ENCODE measurements at places on chromosomes 2 and 18. TPM values are rescaled to one million over a fixed set of nuclear protein-coding genes. Genes with fewer than 3 reads are reported as not detected.

Gene LINC00305
- not detected for total RNA-seq

Gene FMNL2
- total RNA-seq: 35.4 TPM

Gene CD28
- not detected for total RNA-seq

Gene PPM1G
- 77.2 TPM for total RNA-seq

Gene STPG4
- 0.12 TPM for total RNA-seq

Gene LRRTM1
- total RNA-seq: 0.44 TPM

Gene LOXL3
- total RNA-seq: 28.0 TPM

Gene DSC1
- total RNA-seq: not detected

Gene ING5
- total RNA-seq: 26.9 TPM

Gene PKDCC
- 55.4 TPM for total RNA-seq

Gene PRKAG3
- total RNA-seq: not detected

Gene C1D
- 22.9 TPM for total RNA-seq

Gene RUFY4
- not detected for total RNA-seq

Data from uterine smooth muscle cell (primary cell).